ENCODE measurements at places on chromosomes 4 and X.

GRCh38 chr4:7647600-7648543 lies 213.1 kb upstream of the PSAPL1 start:
- DNase-seq: no peak

DNA sequence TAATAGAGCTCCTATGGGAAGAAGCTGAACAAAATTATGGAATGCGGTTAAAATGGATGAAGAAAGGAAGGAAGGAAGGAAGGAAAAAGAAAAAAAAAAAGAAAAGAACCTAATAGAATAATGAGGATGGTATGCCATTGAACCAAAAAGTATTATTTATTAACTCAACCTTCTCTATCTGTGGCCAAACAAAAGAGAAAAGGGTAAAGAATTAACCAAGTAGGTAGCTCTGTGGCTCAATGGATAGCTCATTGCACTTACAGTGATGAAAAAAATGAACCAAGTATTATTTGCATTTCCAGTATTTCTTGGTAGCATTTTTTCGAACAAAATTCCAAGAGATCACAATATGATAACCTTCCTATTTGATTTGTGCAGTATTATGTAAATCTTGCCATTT lies 56.9 kb upstream of the SLC39A8 start:
- no peak for DNase-seq

- no peak for DNase-seq
These were observed 140.2 kb upstream of the KLF3 start for GRCh38 chr4:38523524-38524448.

- no peak for DNase-seq
These were observed 42.4 kb downstream of the ATOH1 start for GRCh38 chr4:93870876-93871458.

DNA sequence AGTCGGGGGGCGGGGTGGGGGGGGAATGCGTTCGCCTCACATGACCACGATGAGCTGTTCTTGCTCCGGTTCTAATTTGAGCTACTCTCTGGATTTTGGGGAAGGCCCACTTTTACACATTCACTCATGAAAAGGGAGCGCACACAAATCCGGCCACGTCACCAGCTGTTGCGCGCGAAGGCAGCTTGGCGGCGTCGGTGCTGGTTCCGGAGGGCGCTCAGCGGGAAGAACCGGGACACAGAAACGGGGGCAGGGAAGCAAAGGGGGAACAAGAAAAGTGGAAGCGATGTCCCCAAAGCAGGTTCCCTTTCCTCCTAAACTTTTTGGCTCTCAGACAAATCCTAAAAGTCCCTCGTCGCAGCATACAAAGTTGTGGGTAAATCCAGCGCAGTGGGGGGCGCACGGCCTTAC lies 605 bp downstream of the ANXA5 start:
- no peak for DNase-seq

- DNase-seq: no peak
These were observed 1.4 kb downstream of the C4orf36 start for GRCh38 chr4:86890790-86891189.

DNA sequence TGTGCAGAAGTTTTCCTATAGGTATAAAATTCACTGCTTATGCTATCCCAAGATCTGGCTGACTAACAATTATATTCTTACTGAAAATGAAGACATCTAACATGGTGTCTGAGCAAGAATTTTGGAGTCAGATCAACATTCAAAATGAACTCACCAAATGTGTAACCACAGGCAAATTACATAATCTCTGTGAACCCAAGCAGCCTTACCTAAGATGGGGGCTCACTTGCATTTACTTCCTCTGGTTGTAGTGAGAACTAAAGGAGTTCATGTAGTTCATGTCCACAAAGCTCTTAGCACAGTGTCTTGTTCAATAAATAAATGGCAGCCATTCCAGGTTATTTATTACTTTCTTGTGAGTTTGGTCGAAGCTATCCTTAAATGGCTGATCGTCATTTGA lies 163.9 kb upstream of the LCORL start:
- no peak for DNase-seq

DNA sequence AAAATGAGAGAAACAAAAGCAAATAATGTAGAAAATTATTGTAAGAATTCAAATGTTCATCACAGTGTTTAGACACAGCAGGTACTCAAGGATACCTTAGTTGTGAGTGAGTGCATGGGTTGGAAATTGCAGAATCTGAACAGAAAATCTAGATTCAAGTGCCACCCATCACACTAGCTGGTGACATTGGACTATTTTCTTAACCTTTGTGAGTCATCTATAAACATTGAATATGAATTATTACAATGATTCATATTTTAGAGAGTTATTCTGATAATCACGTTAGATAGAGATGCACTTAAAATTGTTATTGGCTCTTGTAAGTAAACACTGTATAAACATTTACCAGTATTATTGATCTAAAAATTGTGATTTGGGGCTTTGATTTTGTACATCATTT lies 1113.1 kb downstream of the STIM2 start:
- no peak for DNase-seq

DNA sequence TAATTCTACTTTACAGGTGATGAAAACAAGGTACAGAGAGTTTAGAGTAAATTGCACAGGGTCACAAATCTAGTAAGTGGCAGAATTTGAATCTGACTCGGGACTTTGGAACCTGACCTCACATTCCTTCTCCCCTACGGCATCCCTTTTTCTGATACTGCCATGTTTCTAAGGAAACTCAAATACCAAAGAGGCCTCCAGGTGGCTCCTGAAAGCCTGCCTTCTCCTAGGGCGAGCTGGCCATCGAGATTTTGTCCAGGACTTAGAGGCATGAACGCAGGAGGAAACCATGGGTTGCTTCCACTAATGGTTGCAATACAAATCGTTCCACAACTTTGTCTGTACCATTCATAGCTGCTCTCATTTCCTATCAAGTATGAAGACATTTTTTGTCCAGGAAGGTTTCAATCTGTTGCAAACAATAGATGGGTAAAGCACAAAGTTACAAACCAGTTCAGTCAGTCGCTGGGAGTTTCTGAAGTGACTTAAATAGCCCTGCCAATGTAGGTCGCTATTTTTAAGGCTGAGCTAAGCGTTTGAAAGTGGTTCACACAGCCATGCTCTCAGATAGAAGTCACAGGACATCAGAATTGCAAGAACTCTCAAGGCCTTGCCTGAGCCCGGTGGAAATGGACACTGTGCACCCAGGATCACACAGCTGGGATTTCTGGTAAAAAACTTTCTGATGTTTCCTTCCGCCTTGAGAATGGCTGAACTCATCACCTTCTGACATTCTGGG lies 296.6 kb upstream of the PRPS2 start:
- DNase-seq: no peak

GRCh38 chrX:153379971-153380581 lies 21.1 kb downstream of the PNMA6E start:
- no peak for DNase-seq

- no peak for DNase-seq
These were observed 84.4 kb upstream of the FAT1 start for GRCh38 chr4:186807808-186808629.

- DNase-seq: no peak
These were observed 311.8 kb downstream of the PPP3CA start for GRCh38 chr4:101035487-101035886.

DNA sequence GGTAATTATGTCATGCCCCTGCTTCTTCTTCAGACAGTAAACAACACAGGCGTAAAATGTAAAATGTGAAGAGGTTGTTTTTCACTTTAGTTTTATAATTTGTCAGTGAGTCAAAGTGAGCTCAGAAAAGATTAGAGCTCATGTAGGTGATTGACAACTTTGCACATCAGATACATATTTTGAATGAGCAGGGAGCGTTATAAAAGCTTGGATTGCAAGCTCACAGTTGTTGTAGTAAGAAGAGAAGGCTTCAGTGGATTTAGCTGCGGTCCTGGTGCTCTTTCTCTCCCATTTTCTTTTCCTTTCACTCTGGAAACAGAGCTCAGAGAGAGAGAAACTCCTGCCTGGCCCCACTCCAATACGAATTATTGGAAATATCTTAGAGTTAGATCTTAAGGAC lies 26.4 kb downstream of the MTMR1 start:
- DNase-seq: no peak

DNA sequence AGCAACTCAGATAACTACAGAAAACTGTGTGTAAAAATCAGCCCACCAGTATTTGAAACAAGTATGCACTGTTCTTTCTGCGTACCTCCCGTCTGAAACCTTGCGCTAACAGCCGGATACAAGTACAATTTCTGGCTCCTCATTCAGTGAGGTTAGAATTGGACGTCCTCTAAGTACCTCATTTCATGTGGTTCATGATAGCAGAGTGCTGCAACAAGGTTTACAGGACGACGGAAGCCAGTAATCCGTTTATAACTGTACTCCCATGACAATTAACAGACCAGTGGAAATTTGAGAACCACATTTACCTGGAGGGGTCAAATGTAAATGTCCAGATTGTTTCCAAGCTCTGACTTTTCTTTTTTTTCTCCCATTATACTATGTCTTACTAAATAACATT lies 52.9 kb upstream of the TENM3 start:
- no peak for DNase-seq

GRCh38 chr4:73859614-73860088 lies 6.6 kb downstream of the PF4V1 start:
- no peak for DNase-seq

DNA sequence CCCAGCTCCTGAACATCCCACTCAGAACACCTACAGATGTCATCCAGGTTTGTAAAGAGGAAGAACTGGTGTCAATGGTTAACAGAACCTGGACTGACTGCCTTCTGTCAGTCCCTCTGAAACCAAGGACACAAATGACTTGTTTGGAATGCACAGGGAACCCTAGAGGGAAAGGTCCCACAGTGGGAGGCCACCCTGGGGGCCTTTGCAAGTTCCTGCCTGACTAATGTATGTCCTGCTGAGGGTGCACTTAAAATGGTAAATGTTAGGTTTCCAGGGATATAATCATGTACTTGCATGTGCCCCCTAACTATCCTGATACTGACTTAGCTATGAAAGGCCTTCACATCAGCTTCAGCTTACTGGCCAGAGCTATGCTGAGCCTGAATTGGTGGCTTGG lies 15.0 kb upstream of the XAGE2 start:
- no peak for DNase-seq

DNA sequence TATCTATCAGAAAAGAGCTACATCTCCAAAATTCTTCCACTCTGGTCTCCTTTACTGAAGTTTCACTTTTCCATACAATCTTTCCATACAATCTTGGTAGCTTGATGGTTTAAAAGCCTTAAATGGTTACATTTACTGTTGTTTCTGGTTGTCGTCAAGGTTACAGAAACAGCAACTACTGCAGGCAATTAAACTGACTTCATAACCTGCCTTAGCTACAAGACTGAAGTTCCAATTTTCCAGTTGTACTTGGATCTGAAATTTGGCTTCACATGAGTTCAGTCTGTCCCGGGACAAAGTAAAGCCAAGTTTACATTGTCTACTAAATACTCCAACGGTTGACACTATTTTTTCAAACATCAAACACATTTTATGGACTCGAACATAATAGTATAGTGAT lies 326.4 kb downstream of the ANKRD50 start:
- DNase-seq: no peak

- DNase-seq: peak; percentile 14
These were observed 64.1 kb downstream of the RLIM start for GRCh38 chrX:74550295-74550802.

DNA sequence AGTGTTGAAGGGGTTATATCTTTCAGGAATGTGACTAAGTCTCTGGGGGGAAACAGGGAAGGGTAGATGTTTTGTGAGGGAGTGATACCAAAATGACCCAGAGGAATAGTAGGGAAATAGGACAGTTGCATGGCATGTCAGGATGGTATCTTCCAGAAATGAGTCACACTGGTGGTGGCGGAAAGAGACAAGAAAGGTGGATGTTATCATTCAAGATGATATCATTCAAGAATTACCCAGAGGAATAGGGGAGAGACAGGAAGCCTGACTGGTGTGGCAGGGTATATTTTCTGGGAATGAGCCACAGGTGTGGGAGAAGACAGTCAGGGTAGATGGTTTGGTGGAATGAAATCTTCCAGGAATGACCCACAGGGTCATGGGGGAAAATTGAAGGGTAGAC lies 61.1 kb downstream of the MAOA start:
- DNase-seq: no peak

DNA sequence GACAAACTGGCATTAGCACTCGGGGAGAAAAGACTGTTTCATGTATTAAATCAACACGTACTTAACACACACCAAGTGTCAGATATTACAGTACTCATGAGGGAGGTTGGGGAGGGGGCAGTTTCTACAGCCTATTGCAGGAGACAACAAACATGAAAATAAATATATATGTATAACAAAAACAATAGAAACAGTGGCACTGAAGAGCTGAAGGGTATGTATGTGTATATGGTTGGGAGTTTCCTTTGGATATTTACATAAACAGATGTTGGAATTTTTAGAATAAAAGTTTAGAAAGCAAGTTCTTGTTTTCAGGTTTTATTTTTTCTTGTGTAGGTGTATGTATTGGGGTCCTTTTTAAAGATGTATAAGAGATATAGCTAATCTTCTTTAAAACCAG lies 133.5 kb downstream of the ELOVL6 start:
- no peak for DNase-seq

Measured in GOT3 (cell line).